Endothelial cell (in vitro differentiated cells): ENCODE measurements at places on chromosomes 2 and 18.
A peak's percentile ranks its signal among the peaks of the same experiment; 100 is the strongest.

- DNase-seq, result no peak
These were observed 11.5 kb downstream of the ANKRD29 start for GRCh38 chr18:23650968-23651927.

GRCh38 chr2:127086990-127087790 is 19.8 kb downstream of the BIN1 start:
- DNase-seq, result peak; percentile 84

- no peak for DNase-seq
These were observed 237.6 kb downstream of the CDH7 start for GRCh38 chr18:65988386-65988785.

- DNase-seq, result no peak
These were observed 8.8 kb upstream of the RAPH1 start for GRCh38 chr2:203543898-203544328.
